Activated CD8-positive, alpha-beta memory T cell treated with anti-CD3 and anti-CD28 coated beads for 1 hour (primary cell): ENCODE measurements at places on chromosomes 4 and X.

- no peak for DNase-seq
Measured at GRCh38 chr4:14379183-14379582, 623.1 kb upstream of the CPEB2 start.

GRCh38 chr4:179625406-179625805 lies 2183.2 kb upstream of the AGA start:
- DNase-seq = no peak

DNA sequence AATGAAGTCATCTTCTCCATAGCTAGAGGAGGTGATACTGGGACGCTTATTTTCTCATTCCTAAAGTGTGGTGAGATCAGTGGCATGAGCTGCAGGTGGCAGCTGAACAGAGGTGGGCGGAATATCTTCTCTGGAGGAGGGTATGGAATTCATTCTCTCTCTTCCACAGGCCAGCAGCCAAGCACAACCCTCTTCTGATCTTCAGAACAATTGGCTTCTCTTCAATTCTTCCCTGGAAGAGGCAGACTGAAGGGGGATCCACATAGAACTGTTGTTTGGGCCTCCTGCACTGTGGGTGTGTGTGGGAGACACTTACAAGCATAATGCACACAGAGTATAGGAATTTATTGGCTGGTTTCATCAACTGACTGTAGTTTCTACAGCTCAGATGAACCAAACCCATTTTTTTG lies 180.4 kb upstream of the RASGEF1B start:
- DNase-seq = no peak

- no peak for DNase-seq
Measured at GRCh38 chr4:149961876-149962597, 116.2 kb upstream of the DCLK2 start.

DNA sequence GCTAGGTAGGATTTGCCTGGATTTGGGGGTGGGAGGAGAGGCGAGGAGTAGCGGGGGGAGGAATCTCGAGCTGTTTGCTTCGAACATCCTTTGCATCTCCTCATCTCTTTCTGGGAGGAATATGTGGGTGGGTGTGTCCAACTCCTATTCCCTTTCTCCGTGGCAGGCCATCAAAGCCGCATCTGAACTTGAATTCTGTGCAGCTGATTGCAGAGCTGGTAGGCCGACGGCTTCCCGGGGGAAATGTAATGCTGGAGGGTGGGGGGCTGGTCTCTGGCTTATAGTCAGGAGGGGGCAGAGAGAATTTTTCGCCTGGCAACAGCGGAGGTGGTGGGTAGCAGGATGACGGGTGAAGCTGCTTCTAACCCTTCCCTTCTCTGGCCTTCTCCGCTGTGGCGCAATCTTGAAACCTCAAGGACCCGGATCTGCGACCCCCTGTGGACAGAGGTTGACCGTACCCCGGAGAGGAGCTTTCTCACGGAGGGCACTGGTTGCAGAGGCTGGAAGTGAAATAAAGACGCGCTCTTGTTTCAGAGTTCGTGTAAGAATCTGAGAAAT lies 628 bp downstream of the ZCCHC12 start:
- DNase-seq = no peak

DNA sequence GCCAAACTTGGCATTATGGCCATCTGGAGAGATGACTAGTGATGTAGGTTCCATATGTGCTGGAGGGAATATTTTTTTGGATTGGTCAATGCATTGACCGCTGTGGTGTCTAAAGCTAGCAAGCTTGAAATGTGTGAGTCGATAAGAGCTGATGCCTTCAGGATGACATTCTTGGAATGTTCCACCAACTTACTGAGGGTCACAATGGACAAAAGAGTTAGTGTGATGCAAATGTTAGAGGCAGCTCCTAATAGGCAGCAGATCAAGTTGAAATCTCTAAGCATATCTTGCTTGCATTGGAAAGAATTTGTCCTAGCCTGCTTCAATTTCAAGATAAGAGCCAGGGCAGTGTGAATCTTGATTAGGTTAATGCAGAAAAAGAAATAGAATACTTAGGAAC lies 210.4 kb upstream of the AFF2 start:
- DNase-seq = no peak

DNA sequence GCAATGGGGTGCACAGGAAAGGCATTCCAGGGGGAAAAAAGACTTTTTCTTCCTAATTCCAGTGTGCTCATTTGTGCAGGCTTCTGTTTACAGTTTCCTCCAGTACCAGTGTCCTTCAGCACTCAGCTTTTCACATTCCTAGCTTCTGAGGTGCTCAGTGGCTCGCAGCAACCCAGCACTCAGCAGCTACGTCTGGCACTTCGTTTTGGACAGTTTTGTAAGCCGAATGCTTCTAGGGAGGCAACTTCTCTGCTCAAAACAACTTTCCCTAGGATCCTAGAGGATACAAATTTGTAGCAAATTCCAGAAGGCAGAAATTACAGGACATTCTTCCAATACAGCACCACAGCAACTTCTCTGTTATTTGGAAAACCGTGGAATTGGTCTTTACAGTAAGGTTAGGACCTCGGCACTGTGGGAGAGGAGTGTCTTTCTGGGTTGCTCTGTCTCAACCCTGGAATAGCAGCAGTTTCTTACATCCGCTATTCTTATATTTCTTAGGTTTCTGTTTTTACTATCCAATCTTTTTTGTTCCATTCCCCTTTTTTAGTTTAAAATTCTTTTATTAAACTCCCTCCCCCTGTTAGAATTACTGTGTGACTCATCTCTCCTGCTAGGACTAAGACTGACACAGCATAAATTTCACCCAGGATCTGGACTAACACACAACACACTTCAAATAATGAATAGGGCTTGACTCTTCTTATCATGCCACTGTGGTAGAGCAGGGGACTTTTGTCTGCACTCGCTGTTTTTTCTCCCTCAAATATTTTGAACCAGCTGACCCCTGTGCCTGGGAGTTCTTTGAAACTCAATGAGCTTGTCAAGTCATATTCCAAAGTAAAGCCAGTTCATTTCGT lies 1314.7 kb downstream of the FSTL5 start:
- no peak for DNase-seq

DNA sequence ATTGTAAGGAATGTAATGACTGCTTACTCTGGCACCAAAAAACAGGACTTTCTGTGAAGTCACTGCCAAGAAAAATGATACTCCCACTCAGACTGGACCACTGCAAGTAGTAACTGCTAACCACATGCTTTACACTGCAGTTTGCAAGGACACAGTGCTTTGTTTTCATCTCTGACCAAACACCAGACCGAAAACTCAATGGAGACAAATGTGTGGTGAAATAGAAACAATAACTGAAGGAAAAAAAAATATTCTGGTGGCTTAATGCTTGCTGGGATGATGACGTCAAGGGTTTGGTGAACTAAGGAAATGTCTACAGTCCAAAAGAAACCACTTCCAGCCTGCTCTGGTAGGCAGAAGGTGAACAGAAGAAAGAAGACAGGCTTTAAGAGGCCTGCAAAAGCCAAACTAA lies 13.2 kb downstream of the GPC4 start:
- DNase-seq = no peak
